ENCODE measurements at places on chromosomes 6 and 20.

DNA sequence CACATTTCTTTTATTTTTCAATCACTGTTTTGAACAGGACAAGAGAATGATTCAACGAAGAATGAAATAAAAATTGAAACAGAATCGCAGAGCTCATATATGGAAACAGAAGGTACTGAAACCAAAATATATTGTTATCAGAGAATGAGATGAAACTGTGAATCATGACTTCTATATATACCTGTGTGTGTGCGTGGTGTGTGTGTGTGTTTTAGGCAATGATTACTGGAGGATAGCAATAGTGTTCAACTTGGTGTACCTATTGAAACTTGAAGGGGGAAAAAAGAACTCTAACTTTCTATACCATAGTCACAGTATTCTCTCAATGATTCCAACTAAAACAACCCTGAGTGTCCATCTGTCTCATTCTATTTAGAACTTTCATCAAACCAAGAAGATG, 586.6 kb downstream of the KIF16B start:
- H3K36me3 ChIP-seq: no peaks in the 10 kb centered on the region
- H3K27ac ChIP-seq: no peak overlapping the region
- no peaks in the 10 kb centered on the region for H3K27me3 ChIP-seq
- H3K4me3 ChIP-seq: no peak overlapping the region

DNA sequence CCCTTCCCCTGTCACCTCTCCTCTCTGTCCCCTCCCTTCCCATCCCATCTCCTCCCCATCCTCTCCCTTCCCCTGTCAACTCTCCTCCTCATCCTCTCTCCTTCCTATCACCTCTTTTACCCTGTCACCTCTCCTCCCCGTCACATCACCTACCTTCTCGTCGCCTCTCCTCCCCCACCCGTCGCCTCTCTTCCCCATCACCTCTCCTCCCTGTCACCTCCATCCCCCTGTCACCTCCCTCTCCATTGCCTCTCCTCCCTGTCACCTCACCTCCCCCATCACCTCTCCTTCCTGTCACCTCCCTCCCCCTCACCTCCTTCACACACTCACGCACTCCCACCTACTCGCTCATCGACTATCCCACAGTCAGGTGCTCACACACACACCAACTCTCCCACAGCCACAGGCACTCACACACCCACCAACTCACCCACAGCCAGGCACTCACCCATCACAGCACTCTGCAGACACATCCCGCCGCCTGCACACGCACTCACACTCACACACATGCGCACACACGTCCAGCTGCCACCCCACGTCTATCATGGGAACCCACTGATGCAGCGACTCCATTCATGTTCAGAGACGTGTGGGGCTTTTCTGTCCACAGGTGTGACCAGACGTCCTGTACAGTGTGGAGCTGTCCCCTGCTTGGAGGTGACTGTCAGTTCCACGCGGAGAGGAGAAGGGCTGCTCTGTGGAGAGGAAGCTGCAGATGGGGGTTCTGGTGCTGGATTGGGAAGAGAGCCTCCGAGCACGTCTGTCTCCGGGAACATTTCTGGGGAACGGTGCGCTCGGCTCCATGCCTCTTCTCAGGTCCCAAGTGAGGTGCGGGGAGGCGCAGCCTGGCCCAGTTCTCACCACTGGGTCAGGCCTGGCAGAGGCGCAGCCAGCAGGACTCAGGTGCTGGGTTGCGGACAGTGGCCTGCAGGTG, 184.3 kb downstream of the TTLL2 start:
- DNase-seq: no peak
- no peaks in the 10 kb centered on the region for H3K4me1 ChIP-seq
- H3K27me3 ChIP-seq: peaks cover 3% of the 10 kb centered on the region
- no peak overlapping the region for H3K4me3 ChIP-seq
- no peak overlapping the region for H3K27ac ChIP-seq
- H3K36me3 ChIP-seq: no peaks in the 10 kb centered on the region

DNA sequence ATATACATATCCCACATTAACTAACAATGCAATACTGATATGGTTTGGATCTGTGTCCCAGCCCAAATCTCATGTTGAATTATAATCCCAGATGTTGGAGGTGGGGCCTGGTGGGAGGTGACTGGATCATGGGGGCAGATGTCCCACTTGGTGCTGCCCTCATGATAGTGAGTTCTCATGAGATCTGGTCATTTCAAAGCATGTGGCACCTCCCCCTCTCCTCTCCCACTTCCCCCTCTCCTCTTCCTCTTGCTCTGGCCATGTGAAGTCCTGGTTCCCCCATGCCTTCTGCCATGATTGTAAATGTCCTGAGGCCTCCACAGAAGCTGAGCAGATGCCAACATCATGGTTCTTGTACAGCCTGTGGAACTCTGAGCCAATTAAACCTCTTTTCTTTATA, 71.2 kb downstream of the FYN start:
- H3K4me3 ChIP-seq: no peak overlapping the region
- H3K27me3 ChIP-seq: no peaks in the 10 kb centered on the region
- H3K4me1 ChIP-seq: peaks cover 83% of the 10 kb centered on the region
- DNase-seq: no peak
- peak overlapping the region; percentile 63 for H3K27ac ChIP-seq

GRCh38 chr20:23396950-23397627, 24.2 kb downstream of the NAPB start:
- H3K27me3 ChIP-seq: no peaks in the 10 kb centered on the region
- peak overlapping the region; percentile 23 for H3K27ac ChIP-seq
- H3K36me3 ChIP-seq: peaks cover 68% of the 10 kb centered on the region
- no peak overlapping the region for H3K4me3 ChIP-seq

DNA sequence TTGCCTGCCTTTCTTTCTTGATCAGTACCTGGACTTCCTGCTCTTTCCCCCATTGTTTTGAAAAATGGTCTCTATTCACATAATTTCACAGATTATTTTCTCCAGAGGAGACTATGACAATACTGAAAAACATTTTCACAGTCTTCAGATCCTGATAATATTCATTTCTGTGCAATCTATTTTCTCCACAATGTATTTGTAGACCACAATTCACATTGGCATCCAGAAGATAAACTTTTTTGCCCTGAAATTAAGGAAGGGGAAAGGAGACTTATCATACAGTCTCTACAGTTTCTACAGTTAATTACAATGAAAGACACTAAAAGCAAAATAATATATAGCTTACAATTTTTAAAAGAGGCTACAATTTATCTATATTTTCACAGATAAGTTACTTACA, 18.4 kb downstream of the LCA5 start:
- no peaks in the 10 kb centered on the region for H3K36me3 ChIP-seq
- no peaks in the 10 kb centered on the region for H3K4me1 ChIP-seq
- H3K27ac ChIP-seq: no peak overlapping the region
- H3K4me3 ChIP-seq: no peak overlapping the region

- no peak overlapping the region for H3K27ac ChIP-seq
- H3K4me1 ChIP-seq: no peaks in the 10 kb centered on the region
Observed at GRCh38 chr6:12811519-12811918, 95.0 kb downstream of the PHACTR1 start.

DNA sequence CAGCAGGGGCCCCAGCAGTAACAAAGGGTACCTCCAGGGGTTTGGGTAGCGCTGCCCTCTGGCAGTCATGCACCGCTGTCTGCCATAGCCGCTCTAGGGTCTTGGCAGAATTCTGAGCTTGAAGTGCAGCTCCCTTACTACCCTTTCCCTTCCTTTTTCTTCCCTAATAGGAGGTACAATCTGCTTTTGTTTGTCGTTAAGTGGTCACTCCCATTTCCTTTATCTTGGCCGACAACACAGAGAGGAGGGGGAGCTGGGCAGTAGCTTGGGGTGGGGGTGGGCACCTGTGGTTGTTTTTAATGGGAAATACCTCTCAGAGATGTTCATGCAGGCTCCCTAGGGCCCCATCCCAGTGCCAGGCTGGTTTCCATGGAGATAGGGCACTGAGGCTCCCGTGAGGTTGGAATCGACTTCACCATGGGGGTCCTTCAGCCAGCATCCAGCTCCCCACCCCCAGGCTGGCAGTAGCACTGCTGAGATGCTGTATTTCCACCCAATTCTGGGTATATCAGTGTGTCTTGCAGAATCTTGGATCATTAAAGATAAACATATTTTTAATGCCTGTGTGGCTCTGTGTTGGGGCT, 18.6 kb downstream of the CCDC167 start:
- no peaks in the 10 kb centered on the region for H3K27me3 ChIP-seq
- no peak overlapping the region for H3K4me3 ChIP-seq
- no peaks in the 10 kb centered on the region for H3K4me1 ChIP-seq
- no peak for DNase-seq
- H3K27ac ChIP-seq: peak overlapping the region; percentile 20
- peaks cover 50% of the 10 kb centered on the region for H3K36me3 ChIP-seq
